ENCODE measurements at places on chromosomes 1 and 21.

GRCh38 chr1:207031632-207032264 lies 808 bp downstream of the C1orf116 start:
- no peak for DNase-seq

GRCh38 chr1:82346141-82346540 lies 545.4 kb downstream of the ADGRL2 start:
- no peak for DNase-seq

- no peak for DNase-seq
Observed at GRCh38 chr1:50735443-50735842, 224.6 kb downstream of the FAF1 start.

- no peak for DNase-seq
Observed at GRCh38 chr21:45977396-45977795, 4.2 kb upstream of the COL6A1 start.

DNA sequence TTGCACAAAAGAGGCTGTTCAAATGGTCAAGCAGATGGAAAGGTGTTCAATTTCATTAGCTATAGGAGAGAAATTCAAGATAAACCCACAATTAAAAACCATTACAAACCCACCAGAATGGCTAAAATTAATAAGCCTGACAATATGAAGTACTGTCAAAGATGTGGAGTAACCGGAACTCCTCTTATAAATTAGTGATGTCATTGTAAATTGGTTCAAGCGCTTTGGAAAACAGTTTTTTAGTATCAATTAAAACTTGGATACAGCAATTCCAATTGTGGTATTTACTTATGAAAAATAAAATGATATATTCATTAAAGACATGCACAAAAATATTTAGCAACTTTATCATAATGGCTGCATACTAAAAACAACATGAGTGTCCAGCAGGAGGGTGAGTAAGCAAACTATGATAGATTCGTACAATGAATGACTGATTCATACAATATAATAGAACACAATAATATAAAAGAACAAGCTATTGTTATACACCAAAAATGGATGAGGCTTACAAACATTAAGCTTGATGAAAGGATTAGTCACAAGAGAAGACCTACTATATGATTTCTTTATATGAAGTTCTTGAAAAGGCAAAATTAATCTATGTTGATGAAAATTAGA lies 38.4 kb upstream of the FGGY start:
- DNase-seq = no peak

- no peak for DNase-seq
Observed at GRCh38 chr1:228955691-228956090, 220.4 kb downstream of the RHOU start.

DNA sequence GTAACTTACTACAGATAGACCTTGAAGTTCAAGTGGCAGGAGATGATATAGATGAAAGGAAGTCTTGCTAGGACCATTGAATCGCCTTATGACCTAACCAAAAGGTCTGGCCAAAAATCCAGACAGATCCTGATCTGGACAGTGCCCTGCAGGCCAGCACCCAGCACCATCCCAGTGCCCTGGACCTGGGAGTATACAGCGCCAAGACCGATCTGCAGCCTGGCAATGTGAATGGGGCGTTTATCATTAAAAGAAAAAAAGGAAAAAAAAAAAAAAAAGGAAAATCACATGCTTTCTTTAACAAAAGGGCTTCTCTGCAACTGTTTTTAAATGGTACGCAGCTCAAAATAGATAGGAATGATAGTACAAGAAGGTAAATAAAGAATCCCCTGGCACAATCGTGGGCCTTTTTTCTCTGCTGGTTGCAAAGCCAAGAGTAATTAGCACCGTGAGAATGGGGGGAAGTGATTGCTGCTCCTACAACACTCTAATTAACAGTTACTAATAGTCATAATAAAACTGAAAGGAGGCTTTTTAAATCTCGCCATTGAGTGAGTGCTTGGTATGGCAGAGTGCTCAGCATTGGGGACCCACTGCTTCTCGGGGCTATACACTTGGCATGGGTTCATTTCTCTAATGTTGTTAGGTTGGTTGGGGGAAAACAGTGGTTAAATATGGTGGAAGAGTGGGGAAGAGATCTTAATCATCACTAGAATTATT lies 146.7 kb downstream of the KAZN start:
- no peak for DNase-seq

DNA sequence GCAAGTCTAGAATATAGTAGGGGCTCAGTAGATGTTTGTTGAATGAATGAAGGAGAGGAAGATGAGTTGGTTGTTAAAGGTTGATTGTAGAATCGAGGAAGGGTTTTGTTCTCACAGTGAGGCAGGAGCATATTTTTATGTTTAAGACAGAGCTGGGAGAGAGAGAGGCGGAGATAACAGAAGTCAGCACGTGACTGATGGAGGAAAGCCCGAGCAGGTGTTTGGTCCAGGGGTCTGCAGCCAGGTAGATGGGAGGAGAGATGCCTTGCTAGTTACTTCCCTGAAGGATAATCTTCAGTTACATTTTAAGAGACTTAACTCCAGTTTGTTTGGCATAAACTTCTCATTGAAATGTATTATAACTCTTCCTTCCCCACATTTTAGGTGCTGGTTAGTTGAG lies 86.8 kb downstream of the DYRK1A start:
- DNase-seq = no peak
